Activated CD4-positive, alpha-beta T cell treated with anti-CD3 and anti-CD28 coated beads, Interleukin-2, amount 10 ng/mL, durations not matched to agents 7 days and 5 days (primary cell): ENCODE measurements at places on chromosomes 11 and 22.

GRCh38 chr11:10502770-10503169 lies 38.2 kb downstream of the RNF141 start:
- DNase-seq: no peak

DNA sequence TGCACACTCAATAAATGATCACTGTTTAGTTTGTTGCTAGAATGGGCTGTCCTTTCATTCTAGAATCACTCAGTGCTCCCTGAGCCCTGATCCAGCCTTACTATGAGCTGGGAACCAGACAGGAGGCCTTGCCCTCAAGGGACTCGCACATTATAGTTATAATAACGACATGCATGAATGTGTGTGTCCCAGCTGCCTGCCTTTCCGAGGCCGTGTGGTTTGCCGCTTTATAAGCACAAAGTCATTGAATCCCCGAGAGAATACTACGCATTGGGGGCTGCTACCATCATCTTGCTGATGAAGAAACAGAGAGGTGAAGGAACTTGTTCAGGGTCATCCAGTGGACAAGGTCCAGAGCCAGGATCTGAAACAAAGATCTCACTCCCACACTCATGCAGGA lies 75.7 kb downstream of the NFAM1 start:
- no peak for DNase-seq

GRCh38 chr11:73233211-73233610 lies 15.1 kb downstream of the P2RY2 start:
- DNase-seq: no peak

DNA sequence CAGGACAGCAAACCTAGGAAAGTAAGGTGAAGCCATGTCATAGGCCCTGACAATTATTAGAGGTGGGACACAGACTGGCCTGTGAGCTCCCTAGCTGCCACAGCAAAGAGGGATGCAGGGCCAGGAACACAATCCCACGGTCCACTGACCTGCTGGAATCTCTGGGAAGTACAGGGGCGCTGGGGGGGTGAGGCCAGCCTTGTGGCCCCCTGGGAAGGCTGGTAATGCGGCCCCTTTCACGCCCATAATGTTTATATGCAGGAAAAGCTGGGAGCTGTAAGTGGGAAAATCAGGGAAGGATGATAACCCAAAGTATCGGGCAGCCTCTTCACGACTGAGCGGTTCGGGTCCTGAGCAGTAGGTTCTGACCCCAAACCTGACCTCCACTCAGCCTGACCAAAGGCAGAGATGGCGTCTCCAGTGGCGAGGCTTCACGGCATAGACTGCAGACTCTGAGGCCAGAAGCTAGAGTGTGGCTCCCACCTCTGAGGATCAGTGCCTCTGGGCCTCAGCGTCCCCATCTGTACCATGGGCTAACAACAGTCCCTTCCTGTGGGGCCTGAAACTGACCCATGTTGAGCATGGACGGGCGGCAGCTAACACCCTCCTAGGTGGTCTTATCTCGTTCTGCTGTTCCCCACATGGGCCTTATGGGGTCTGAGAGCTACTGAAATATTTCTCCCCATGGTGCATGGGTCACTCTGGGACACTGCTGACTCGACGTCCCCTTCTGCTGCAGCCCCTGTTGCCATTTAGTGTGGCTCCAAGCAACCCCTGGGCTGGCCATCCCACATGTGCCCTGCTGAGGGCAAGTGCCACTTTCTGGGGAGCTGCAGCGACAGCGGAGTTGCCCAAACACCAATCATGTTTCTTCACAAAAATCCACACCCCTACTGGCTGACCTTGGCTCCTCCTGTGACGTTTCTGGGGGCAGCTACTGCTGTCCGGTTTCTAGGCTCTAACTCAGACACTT lies 101.8 kb downstream of the PHF21B start:
- no peak for DNase-seq

DNA sequence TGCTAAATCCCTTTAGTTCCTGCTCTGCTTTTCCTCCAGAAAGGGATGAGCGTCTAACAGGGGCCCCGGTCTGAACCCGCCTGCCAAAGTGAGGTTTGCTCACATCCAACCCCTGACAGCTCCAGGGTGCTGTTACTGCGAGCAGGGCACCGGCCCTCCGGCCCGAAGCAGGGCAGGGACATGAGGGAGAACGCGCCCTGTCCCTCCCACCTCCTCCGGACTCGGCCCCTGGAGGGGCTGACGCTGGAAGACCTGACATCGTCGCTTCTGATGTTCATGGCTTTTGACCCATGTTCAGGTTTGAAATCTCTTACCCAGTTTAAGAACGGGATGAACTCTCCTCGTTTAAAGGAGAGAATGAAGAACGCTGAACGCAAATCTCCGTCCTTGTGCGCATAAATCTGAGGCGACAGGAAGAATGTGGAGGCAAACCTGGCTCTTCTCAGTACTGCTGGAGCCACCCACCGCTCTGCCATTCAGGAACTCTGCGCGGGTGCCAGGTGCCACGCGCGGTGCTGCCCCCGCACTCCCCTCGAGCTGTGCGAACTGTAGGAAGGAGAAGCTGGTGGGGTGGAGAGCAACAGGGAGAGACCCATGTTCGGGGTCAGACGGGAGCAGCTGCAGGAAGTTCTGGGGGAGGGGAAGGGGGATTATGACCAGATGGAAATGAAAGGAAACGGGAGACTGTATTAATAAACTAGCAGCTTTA lies 826 bp upstream of the EEF1G start:
- DNase-seq: no peak

- peak; percentile 53 for DNase-seq
Measured at GRCh38 chr11:65274735-65275682, 13.2 kb downstream of the POLA2 start.
